Fibroblast of skin of scalp (primary cell): ENCODE measurements at places on chromosomes 3 and 15.

GRCh38 chr15:70281261-70281810 lies 183.6 kb upstream of the TLE3 start:
- DNase-seq, result no peak

DNA sequence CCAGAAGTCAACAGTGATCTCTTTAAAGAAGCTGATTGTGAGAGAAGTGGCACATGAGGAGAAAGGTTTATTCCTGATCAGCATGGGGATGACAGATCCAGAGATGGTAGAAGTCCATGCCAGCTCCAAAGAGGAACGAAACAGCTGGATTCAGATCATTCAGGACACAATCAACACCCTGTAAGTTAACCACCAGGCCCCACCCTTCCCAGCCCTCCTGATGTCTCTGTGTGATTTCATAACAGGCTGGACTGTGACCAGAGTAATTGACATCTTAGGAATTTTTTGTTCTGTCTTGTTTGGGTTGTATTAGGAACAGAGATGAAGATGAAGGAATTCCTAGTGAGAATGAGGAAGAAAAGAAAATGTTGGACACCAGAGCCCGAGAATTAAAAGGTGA lies 67.7 kb downstream of the KLHL25 start:
- peak; percentile 68 for DNase-seq

DNA sequence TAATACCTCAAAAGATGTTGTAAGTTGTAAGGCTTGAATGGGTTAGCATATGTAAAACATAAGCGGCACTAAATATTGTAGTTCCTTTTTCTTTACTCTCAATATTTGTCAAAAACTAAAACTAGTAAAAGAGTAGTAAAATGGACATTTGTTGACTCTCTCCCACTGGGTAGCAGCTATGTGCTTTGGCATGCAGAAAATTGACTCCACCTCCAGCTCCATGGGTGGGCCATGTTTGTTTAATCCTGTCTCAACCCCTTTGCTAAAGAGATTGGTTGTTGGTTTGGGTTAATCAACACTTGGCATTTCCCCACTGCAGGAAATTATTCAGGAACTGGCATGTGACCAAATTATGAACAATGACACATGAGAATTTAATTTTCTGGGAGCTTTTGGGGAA lies 114.8 kb downstream of the EOMES start:
- peak; percentile 92 for DNase-seq

- no peak for DNase-seq
Observed at GRCh38 chr15:50181201-50181968, 611 bp upstream of the SLC27A2 start.

- DNase-seq, result no peak
Observed at GRCh38 chr3:122091602-122092295, 36.6 kb downstream of the CD86 start.

DNA sequence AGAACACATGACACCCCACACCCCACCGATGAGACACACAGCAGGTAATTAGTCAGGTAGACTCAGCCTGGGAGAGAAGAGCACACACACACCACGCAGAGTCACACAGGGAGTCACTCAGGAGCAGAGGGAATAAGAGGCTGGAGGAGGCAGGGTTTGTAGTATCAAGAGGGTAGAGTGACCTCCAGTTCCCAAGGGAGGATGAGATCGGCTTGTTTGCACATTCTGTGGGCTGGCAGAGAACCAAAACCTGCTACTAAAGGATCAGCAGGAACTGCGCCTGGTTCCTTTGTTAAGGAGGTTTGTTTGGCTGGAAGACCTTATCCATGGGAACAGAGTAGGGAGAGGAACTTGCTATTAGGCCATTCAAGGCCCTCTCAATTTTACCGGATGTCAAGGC lies 281.4 kb upstream of the SLCO3A1 start:
- peak; percentile 44 for DNase-seq

- DNase-seq, result no peak
Observed at GRCh38 chr3:36543276-36543997, 163.1 kb downstream of the STAC start.

- DNase-seq, result no peak
Observed at GRCh38 chr3:41431386-41431785, 232.1 kb downstream of the CTNNB1 start.

- no peak for DNase-seq
Observed at GRCh38 chr3:30505866-30506520, 100.4 kb upstream of the TGFBR2 start.

DNA sequence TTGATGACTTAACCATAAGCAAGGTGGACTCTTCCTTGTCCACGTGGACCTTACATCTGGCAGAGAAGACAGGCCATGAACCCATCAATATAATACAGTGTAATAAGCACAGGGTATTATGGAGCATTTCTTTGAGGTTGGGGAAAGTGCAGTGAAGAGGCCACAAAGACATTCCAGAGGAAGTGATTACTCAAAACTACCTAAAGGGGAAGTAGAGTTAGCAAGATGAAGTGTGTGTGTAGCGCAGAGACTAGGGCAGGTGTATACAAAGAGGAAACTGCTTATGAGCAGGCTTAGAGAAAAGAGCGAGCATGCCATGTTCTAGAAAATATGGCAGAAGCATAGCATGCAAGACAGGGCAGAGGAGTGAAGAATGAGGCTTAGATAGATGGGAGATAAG lies 17.9 kb downstream of the CP start:
- no peak for DNase-seq

GRCh38 chr3:42772670-42773408 lies at the start of gene CCDC13:
Gene CCDC13 (minus strand): TSS chr3:42773253. CDS start chr3:42758345, 14,908 bp downstream.
- peak; percentile 88 for DNase-seq

DNA sequence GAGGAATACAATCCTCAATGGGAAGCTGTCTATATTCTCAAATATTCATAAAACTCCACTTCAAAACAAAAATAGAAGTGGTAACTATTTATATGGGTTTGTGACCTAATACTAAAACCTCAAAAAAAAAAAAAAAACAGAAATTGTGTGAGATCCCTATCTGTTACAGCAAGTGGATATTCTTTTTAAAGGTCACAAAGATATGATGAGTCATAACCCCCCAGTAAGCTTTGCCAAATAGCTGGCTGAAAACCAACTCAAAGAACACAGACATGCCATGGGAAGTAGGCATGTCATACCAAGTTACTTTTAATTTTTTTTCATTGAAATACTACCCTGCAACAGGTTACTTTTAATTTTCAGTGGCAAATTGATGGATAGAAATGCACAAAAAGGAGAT lies 62.5 kb downstream of the CBLB start:
- DNase-seq, result peak; percentile 75

DNA sequence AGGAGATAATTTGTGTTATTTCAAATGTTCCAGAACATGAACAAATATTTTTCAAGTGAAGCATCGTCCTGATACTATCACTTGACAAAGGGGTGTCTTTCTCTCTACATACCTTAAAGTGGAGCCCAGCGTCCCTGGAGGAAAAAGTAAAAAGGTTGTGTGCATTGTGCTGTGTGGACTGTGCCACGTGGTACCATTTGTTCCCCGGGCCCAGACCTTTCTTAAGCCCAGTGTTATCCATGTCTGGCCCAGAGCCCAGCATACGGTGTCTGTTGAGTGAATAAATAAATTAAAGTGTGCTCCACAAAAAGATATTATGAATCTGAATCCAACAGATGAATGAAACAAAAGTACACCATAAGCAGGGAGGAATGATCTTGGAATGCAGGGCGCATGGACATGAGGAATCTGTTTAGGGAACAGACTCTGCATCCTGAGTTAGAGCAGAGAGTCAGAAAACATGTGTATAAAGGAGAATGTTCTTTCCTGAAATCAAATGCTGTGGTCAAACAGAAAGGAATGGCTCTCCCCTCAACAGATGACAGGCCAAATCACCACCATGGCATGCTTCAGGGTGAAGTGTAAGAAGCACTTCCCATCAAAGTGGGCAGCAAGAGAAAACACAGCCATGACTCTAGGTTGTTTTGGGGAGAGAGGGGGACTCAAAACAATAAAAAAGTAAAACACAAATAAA lies 8.1 kb upstream of the PRSS50 start:
- DNase-seq, result peak; percentile 34

- peak; percentile 79 for DNase-seq
Observed at GRCh38 chr15:48190932-48191573, 412 bp upstream of the CTXN2 start.

DNA sequence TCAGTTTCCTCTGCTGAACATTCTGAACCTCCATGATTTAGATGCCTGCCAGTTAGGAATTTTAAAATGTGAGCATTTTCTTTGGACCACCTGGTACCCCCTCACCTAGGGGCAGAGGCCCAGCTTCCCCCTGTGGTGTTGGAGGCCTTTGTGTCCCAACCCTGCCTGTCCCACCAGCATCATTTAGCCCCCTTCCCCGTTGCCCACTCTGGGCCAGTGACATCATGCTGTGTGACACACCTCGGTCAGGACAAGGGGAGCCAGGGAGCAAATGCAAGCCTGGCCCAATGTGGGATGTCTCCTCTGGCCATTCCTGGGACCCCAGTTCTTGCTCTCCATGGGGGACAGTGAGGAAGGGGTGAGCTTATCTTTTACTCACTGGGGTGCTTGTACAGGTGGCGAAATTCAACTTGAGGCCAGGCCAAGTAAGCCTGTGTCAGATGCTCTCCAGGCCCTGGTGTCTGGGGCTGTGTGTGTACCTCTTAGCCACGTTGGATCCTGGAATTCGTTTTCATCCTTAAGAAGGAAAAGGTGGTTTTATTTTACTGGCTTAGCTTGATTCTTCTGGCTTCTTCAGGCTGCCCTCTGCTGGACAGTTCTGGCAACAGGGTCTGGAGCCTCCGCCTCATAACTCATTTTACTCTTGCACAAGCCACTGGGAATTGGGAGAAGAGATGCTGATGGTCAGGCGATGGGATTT lies 49.7 kb upstream of the MYZAP start:
- DNase-seq, result peak; percentile 70

DNA sequence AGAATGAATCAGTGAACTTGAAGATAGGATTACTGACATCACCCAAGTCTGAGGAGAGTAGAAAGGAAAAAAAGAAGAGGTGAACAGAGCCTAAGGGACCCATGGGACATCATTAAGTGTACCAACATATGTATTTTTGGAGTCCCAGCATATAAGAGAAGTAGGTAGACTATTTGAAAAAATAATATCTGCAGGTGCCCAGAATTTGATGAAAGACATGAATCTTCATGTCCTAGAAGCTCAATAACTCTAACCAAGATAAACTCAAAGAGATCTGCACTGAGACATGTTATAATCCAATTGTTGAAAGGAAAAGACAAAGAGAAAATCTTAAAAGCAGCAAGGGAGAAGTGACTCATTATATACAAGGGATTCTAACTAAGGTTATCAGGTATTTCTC lies 39.0 kb downstream of the SPESP1 start:
- no peak for DNase-seq

DNA sequence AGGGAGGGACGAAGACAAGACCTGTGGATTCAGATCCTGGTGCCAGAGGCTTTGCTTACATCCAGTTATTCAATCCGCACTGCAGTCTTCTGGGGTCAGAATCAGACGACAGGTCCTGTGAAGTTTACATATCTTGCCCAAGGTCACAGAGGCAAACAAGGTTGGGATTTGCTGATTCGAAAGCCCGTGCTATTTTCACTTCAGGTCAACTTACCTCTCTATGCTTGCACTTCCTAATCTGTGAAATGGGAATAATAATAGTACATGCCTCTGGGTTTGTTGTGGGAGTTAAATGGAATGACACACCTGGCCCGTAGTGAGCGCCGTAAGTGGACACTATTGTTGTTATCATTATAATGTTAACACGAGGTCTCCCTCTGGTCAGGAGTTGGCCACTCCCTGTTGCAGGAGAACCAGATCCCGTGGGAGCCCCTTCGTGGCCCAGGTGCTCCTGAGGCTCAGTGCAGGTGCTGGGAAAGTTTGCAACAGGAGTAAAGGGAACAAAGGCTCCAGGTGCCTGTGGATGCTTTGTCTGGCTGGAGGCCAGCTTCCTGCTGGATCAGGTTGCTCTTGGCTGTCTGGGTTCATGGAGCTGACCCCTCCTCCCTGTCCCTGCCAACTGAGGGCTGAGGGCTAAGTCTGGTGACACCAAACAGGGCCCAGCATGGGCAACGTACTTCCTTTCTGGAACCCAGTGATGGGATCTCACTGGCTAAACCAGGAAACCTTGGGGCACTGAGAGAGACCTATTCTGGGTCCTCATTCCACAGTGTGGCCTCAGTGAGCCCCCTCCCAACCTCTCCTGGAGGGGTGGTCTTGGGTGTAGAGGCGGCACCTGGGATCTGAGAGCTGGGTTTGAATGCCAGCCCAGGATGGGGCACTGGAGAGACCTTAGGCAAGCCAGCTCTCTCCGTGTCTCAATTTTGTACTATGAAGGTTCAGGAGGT lies 40.1 kb upstream of the SEMA4B start:
- DNase-seq, result no peak

GRCh38 chr3:193744822-193745684 lies 152.0 kb downstream of the OPA1 start:
- DNase-seq, result no peak

GRCh38 chr3:8745619-8746370 lies 12.2 kb downstream of the CAV3 start:
- DNase-seq, result no peak

- DNase-seq, result peak; percentile 26
Observed at GRCh38 chr3:126969586-126969985, 13.3 kb upstream of the PLXNA1 start.

DNA sequence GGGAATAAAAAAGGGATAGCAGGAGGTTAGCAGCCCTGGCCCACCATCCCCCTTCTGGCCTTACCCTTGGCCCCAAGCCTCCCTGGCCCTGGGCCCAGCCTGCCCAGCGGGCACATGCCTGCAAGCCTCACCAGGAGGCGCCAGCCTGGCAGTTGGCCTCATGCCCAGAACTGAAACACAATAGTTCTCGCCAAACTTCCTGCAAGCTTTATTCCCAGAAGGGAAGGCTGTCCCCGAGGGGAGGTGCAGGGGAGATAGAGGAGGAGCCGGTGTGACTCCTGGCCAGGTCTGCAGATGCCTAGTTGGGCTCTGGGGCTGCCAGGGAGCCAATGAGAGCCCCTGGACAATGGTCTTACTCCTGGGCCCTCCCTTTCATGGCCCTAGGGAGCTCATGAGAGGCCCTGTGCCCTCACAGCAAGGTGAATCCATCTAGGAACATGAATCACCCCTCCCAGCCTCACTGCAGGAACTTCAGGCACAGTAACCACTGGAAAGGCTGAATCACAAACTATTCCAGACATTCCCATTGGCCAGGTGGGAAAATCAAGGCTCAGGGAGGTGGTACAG lies 4.0 kb downstream of the CCDC33 start:
- DNase-seq, result peak; percentile 89

DNA sequence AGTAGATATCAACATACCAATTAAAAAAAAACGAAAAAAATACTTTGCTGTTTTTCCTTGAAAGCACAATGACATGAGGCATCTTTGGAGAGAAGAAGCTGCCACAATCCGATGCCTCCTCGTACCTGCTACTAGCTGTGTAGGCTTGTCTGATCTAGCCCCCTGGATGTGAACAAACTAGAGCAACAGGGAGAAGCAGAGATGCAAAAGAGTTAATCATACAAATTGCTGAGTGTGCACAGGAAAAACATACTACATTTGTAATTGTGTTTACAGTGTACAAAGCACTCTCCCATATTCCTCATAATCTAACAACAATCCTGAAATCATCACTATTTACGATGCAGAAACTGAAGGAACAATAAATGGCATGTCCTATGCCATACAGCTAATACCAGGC lies 227.0 kb upstream of the CTNNB1 start:
- no peak for DNase-seq

GRCh38 chr3:12046406-12046805 lies 42.2 kb downstream of the SYN2 start:
- peak; percentile 2 for DNase-seq

- no peak for DNase-seq
Observed at GRCh38 chr3:168812234-168812633, 716.5 kb upstream of the GOLIM4 start.

- peak; percentile 10 for DNase-seq
Observed at GRCh38 chr15:69489073-69489571, 36.5 kb downstream of the RPLP1 start.

GRCh38 chr3:138369151-138369900 lies 20.9 kb downstream of the MRAS start:
- DNase-seq, result no peak
